ENCODE measurements at places on chromosomes 12 and 14.

- no peak for DNase-seq
These were observed 23.8 kb downstream of the NEUROD4 start for GRCh38 chr12:55043542-55043941.

DNA sequence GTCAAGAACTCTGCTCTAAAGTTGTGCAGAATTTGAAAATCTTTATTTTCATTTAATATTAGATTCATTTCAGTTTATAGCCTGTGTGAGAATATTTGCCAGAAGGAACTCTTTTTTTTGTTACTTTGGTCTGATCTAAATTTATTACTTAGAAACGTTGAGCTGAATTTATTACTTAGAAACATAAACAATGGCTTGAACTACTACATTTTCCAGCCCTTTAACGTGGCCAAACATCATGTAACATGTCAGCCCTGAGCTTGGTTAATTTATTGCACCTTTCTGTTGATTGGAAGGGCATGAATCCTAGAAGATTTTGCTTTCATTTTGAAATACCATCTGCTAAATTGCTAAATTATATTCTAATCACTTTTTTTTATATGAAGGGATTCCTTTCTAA, 241.4 kb downstream of the TMEM117 start:
- no peak for DNase-seq

GRCh38 chr14:25049568-25050268, at the start of gene STXBP6:
TSS of gene STXBP6 (minus strand) at chr14:25050147. CDS start at chr14:24974818, 75,329 bp downstream.
- peak; percentile 42 for DNase-seq

- no peak for DNase-seq
These were observed 121.0 kb downstream of the ZFP36L1 start for GRCh38 chr14:68671909-68672308.

- DNase-seq, result peak; percentile 59
These were observed 18.3 kb downstream of the ARMH4 start for GRCh38 chr14:58133739-58134138.

DNA sequence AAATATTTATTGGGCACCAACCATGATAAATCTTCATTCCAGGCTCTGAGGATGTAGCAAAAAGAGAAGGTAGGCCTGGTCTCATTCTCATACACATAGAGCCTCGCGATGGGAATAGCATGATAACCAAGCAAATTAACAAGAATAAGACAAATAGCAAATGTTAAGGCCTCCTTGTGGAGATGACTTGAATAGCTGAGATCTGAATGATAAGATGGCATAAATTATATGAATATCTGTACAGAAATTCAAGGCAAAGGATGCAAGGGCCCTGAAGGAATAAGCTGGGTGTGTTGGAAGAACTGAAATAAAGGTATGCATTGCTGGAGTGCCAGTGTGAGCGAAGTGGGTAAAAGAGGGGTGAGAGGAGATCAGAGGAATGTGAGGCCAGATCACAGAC, 114.8 kb downstream of the ALX1 start:
- no peak for DNase-seq

DNA sequence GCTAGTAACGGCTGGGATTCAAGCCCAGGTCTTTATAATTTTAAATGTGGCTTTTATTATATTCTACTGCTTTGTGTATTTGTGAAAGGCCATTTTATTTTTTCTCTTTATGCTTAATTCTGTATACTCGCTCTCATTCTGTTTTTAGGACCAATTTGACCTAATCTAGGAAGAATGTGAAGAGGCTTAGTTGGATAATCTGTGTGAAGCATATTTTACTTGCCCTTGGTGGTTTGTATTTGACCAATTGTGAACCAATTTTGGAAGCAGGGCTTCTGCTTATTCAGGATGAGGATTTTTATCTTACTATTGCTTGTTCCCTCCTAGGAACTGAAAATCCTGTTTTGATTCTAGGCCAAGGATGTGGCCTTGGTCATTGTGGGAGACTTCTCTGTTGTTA, 113.1 kb downstream of the TTC6 start:
- no peak for DNase-seq

GRCh38 chr12:56723889-56724700, 1.0 kb downstream of the NACA start:
- peak; percentile 91 for DNase-seq

- no peak for DNase-seq
These were observed 77.8 kb downstream of the NDUFA12 start for GRCh38 chr12:94925729-94926128.

GRCh38 chr12:92504594-92504981, 198.2 kb upstream of the PLEKHG7 start:
- DNase-seq, result no peak

DNA sequence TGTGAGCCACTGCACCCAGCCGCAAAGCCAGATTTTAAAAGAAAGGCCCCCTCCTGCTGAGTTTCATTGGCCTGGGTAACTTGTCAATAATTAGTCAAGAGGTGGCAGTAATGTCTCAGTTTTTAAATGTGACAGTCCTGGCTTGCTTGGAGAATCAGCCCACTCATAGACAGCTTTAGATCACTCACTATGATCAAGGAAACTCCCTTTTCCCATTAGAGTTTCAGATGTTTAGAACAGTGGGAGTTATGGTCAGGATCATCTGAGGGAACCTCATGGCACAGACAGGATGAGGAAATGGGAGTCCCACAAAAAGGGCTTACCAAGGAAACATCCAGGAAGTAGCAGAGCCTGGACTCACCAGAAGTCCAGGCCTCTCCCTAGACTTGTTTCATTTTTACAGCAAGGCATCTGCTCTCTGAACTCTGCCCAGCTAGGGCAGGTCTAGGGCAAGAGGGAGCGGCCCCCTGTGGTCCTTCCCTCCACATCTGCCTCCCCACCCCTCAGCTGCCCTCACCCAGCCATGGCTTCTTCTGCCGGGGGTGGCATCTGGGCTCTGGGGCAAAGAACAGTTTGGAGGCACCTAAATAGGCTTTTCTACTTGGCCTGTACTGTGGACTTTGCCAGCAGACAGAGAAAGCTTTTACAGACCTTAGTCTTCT, 11.2 kb downstream of the BCL2L14 start:
- peak; percentile 66 for DNase-seq

- DNase-seq, result peak; percentile 72
These were observed 42.8 kb upstream of the RNASE3 start for GRCh38 chr14:20848316-20848954.

- DNase-seq, result peak; percentile 54
These were observed 428.2 kb downstream of the ATP23 start for GRCh38 chr12:58369576-58369975.

DNA sequence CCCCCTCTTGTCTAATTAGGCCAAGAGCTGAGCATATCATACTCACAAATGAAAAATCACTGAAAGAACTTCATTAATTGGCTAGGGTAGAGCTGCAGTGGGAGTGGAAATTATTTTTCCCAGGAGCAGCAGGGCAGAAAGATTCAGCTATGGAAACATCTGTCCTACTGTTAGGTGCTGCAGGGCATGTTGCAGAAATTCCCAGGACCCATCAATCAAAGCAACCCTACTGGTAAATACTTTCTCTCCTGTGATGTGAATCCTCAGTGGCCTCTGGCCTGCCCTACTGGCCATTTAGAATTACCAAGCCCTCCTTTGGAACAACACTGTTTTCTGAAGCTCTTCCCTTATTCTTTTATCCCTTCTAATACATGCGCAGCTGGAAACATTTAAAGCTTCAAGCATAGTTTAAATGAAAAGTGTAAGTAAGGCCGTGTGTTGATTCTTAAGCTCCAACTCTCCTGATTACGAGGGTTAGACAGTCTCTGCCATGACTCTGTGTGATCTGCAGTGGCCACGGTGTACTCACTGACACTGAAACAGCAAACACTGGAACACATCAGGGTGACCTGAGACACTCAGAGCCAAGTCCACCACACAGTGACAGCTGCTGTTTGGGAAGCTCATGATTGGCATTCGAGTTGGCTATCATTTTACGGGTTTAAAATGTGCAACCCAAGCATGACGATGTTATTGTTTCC, 62.6 kb upstream of the TMCC3 start:
- no peak for DNase-seq

GRCh38 chr12:51098611-51099010, 15.2 kb upstream of the CSRNP2 start:
- peak; percentile 84 for DNase-seq

DNA sequence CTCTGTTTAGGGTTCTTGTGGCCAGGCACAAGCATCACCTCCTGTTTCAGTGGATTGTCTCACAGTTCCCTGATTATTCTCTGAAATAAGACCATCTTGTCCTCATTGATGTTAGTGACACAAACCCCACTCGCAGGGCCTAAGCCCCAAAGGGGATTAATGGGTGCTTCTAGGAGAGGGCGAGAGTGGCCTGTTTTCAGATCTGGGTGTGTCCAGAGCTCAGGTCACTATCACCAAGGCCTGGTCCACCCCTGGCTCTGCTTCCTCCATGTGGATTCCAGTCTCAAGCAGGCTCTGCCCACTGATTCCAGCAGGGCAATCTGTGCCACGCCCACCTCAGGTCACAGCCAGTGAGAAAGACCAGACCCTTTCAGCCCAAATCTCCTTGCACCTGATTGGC, 361.9 kb downstream of the ADGRD1 start:
- no peak for DNase-seq

DNA sequence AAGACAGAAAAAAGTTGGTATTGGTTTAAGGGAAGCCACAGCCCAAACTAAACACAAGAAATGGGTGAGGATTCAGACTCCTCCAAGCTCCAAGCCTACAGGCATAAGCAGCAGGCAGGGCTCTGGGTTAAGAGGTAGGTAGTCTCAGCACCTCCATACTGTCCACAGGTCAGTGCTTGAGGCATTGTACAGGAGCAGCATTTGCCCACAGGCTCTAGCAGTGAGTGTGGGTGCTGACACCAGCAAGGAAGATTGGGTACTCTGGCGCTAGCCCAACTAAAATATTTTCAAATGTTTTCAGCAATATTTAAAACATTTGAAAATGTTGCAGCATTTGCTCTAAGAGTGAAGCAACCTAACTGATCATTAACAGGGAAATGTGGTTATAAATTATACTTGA, 33.1 kb downstream of the FERMT2 start:
- DNase-seq, result no peak

- DNase-seq, result peak; percentile 64
These were observed 18.8 kb upstream of the HIGD1C start for GRCh38 chr12:50933459-50934124.

GRCh38 chr14:56895154-56895553, 84.9 kb upstream of the OTX2 start:
- no peak for DNase-seq

- peak; percentile 88 for DNase-seq
These were observed 18.0 kb downstream of the TRAF3 start for GRCh38 chr14:102795060-102795925.

DNA sequence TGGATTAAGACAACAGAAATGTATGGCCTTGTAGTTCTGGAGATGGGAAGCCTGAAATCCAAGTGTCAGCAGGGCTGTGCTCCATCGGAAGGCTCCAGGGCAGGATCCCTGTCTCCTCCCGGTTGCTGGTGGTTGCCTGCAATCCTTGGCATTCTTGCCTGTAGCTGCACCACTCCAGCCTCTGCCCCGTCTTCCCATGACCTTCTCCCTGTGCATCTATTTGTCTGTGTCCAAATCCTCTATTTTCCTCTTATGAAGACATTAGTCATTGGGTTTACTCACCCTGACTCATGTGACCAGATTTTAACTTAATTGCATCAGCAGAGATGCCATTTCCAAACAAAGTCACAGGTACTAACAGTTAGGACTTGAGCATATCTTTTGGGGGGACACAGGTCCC, 15.1 kb downstream of the TUNAR start:
- peak; percentile 85 for DNase-seq

DNA sequence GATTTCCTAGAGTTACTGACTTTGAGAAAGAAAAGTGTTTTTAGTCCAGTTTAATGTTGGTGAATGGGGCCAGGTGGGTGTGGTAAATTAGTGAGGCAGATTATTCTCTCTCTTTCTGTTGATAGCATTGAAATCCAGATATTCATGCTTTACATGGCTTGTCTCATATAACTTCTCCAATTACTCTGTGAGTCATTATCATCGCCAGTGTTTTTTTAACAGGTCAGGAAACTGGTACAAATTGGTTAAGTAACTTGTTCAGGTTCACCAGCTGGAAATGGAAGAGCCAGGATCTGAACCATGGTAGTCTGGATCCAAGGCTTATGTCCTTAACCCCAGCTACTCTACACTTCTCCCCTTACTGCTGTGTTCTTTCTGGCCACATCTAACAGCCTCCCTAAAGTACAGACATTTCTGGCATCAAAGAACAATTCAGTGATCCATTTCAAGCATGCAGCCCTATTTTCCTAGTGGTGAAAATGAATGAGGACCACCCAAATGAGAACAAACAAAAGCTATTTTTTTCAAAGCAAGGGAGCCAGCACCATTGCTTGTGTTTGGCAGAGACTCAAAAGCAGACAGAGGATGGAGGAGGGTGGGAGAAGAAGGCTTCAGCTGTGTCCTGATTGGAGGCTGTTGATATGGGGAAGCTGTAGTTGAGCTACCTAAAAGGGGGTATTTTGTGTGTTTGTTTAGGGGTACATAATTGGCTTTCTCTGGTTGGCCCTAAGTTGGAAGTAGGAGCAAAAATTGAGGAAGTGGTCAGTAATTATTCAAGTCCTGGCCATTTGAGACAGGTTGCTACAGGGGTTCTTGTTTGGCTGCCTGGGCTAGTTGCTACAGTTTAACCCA, 1.7 kb downstream of the IRAK3 start:
- DNase-seq, result peak; percentile 69

DNA sequence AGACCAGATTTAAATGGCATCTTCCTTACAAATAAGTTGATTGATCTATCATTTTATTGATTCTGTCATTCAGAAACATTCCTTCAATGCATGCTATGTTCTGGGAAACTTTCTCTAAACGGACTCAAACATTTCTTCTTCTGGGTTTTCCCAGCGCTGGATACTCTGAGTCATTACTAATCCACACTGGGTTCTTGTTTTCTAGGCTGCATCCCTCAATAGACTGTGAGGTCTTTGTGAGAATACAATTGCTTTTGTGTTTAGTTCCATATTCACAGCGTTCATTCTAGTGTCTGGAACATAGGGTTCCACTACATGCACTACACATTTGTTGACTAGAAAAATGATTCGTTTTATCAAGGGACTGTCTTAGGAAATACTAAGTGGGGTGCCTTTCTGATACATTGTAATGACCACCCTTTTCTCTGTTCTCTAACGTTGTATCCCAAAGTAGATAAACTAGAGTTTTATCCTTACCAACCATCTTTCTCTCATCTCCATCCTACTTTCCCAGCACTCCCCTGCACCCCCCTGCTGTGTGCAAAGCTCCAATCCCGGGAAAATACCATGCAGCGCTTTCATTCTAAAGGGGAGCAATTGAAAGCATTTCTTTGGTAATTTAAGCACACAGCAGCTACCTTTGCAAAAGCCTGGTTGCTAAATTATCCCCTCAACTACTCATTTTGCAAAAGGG, 878.7 kb downstream of the DIO2 start:
- no peak for DNase-seq

- DNase-seq, result peak; percentile 96
These were observed 149.7 kb upstream of the ARHGAP5 start for GRCh38 chr14:31927348-31927832.

DNA sequence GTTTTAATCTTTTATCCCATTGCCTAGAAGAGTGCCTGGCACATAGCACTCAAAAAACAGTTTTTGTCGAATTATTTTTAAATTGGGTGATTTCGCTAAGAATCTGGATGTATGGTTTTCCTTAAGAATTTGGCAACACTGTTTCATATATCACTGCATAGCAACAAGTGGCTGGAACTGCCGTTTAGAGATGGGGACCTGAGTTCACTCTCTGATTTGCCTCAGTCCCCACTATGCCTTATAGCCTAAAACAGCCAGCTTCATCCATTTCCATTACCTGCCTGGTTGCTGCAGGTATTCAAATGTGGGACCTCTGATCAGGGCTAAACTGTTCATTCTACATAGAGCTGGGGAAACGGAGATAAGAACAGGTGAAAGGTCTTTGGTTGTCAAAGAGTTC, 1.8 kb downstream of the HEBP1 start:
- DNase-seq, result no peak

- DNase-seq, result no peak
These were observed 339.8 kb downstream of the TMEM121 start for GRCh38 chr14:105865904-105866840.
